ENCODE measurements at places on chromosomes 5 and 9.

GRCh38 chr5:14582797-14583137 lies 1.2 kb downstream of the OTULINL start:
- no peak for ATAC-seq

GRCh38 chr9:89442501-89442978 lies 55.4 kb downstream of the SEMA4D start:
- ATAC-seq = no peak

DNA sequence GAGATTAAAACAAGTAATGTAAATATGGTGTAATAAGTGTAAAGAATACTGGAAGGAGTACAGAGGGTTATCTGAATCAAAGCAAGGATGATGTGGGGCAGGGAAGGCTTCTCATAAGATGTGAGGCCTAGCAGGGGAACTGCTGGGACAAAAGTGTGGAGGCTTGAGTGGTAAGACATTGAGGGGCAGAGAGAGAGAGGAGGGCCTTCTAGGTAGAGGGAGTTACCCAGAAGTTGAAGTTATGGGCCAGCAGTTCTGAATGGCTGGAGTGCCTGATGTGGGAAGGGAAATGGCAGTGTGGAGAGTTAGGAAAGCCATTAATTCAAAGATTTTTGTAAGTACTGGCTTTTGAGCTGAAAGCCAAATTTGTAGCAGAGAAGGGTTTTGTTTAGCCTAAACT lies 36.8 kb downstream of the CPEB4 start:
- no peak for ATAC-seq

- ATAC-seq = no peak
Measured at GRCh38 chr9:108150736-108151586, 661.4 kb upstream of the KLF4 start.

DNA sequence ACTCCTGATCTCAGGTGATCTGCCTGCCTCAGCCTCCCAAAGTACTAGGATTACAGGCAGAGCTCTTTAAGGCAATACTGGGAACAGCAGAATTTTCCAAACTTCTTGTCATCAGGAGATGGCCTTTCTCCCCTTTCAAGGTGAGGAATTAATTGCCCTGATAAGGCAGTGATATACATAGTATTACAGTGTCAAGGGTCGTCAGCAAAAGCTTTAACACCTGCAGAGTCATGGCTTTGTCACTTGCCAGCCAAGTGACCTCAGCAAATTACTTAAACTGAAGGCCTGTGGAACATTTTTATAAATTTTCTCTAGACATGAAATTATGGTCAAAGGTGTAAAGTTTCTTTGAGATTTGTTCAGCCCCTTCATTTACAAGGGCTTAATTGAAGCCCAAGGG lies 59.5 kb downstream of the FBXO38 start:
- ATAC-seq = no peak

- no peak for ATAC-seq
Measured at GRCh38 chr5:60360355-60360754, 339.6 kb downstream of the DEPDC1B start.

- no peak for ATAC-seq
Measured at GRCh38 chr5:5685737-5686136, 263.3 kb downstream of the ICE1 start.

- ATAC-seq = no peak
Measured at GRCh38 chr9:84924266-84924665, 254.7 kb downstream of the NTRK2 start.

DNA sequence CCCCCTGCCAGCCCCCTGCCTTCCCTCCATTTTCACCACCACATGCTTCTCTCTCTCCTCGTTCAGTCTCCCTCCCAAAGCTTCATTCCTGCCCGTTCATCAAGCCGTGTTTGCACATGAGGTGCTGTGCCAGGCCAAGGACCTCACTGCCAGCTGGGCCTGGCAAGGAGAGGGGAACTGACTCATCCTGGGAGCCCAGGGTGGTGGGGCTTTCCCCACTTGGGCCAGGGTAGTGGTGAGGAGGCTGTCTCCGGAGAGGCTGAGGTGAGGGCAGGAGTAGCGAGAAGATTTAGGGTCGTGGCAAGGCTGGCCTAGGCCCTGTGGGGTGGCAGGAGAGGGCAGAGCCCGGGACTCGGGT lies 30.4 kb upstream of the NOTCH1 start:
- ATAC-seq = no peak

GRCh38 chr5:163105456-163105855 lies 331.9 kb upstream of the CCNG1 start:
- no peak for ATAC-seq

DNA sequence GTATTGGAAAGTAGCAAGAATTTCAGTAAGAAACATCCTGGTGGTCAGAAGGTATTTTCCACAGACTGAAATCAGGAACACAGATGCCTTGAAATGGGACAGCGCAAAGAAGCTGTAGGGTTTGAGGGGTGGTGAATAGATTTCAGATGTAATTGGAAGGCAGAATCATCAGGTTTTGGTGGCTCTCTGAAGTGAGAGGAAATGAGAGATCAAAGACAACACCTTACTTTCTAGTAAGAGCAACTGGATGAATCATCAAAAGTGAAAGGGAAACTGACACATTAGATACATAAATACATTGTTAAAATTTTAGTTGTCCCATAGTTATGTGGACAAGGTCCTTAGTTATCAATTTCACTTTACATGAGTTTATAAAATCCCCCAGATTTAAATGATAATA lies 188.2 kb upstream of the SLC27A6 start:
- ATAC-seq = peak; percentile 63

DNA sequence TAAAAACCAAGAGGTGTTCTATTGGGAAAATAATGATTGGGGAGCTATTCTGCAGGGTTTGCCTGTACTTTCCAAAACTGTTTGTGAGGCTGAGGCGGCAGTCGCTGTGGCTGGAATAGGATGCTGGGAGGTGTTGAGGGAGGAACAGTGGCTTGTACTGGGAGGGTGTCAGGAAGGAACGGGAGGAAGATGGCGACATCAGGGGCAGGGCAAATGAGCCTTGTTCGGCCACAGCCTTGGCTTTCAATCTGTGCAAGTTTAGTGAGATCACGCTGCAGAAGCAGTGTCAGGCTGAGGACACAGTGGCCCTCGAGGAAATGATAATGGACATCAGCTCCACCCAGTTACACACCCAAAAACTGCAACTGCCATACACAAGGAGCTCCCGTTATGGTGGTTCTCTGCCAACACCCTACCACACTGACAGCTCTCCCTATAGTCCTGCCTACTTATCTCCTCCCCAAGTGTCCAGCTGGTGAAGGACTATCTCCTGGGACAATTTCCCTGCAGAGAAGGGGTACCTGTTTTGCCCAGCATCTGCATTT lies 27.3 kb downstream of the KIF2A start:
- no peak for ATAC-seq

GRCh38 chr5:131064669-131065371 lies 100.2 kb downstream of the HINT1 start:
- no peak for ATAC-seq

- no peak for ATAC-seq
Measured at GRCh38 chr5:8923526-8923925, 622.3 kb downstream of the SEMA5A start.

GRCh38 chr5:54443270-54443669 lies 12.2 kb upstream of the HSPB3 start:
- no peak for ATAC-seq

DNA sequence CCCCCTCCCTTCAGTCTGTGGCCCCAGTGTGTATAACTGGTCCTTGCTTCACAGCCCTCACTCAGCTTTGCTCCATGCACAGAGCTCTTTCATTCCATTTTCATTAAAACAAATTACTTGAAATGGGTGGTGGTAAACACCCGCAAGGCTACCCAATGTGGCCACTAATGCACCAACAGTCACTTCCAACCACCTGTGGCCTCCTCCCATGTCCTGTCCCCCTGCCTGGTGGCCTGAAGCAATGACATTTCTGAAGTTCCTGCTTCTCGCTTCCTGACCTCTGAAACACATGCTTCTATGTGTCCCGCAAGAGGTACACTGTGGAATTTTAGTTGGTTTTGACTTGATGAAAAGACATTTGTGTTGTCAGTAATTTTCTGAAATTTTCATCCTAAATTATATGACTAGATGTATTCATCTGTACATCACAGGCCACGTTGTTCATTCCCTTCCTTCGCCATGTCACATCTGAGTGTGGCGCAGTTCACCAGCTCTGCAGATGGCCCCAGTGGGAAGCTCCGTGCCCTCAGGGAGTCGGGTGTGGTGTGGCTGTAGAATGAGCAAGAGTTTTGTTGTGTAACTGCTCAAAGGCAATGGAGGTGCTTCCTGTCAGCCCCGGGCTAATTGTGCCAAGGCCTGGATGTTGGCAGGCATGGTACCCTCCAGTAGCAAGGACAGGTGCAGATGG lies 9.6 kb downstream of the ROPN1L start:
- ATAC-seq = no peak

- no peak for ATAC-seq
Measured at GRCh38 chr9:129322641-129323375, 144.7 kb upstream of the IER5L start.

DNA sequence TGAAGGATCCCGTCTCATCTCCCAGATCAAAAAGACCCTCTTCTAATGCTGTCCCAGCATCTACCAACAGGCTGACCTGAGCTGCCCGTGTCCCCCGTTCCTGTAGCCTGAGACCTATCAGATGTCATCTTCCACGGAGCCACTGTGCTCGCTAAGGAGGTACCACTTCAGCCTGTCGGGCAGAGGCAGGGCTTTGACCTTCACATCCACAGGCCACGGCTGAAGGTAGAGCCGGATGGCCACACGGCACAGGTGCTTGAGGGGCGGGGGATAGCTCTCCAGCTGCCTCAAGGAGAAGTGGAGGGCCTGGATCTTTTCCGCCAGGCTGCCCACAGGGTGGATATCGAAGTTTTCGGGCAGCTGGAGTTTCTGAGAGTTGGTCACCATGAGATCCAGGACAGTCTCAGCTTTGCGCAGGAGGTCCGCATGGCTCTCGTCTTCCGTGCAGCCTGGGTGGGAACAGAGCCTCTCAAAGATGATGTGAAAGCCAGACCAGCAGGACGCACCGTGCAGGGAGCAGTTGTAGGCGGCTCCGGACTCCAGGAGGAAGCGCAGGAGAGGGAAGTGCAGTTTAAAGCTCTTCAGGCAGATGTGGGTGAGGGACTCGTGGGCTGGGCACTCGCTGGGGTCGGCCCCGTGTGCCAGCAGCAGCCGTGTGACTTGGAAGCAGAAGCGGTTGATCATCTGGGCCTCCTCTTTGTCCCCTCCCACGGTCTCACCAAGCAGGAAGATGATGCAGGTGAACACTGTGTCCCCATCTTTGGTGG lies 4.1 kb downstream of the ASB6 start:
- ATAC-seq = no peak

- no peak for ATAC-seq
Measured at GRCh38 chr9:71384343-71384742, 262.9 kb upstream of the TRPM3 start.

DNA sequence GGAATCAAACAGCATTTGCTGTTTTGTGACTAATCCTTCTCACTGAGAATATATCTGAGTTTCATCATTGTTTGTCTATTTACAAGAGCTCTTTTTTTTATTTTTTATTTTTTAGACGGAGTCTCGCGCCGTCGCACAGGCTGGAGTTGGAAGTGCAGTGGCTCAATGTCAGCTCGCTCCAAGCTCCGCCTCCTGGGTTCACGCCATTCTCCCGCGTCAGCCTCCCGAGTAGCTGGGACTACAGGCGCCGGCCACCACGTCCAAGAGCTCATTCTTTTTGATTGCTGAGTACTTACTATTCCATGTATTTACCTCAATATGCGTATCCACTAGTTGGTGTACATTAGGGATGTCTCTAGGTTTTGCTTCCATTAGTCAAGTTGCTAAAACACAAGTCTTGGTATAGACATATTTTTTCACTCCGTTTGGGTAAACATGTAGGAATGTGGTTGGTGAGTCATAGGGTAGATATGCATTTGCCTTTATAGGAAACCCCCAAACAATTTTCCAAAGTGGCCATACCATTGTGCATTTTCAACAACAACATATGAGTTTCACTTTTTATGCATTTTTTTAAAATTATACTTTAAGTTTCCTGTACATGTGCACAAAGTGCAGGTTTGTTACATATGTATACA lies 1005.0 kb upstream of the CDH10 start:
- no peak for ATAC-seq

GRCh38 chr5:14750712-14751111 lies 86.2 kb downstream of the OTULIN start:
- no peak for ATAC-seq

DNA sequence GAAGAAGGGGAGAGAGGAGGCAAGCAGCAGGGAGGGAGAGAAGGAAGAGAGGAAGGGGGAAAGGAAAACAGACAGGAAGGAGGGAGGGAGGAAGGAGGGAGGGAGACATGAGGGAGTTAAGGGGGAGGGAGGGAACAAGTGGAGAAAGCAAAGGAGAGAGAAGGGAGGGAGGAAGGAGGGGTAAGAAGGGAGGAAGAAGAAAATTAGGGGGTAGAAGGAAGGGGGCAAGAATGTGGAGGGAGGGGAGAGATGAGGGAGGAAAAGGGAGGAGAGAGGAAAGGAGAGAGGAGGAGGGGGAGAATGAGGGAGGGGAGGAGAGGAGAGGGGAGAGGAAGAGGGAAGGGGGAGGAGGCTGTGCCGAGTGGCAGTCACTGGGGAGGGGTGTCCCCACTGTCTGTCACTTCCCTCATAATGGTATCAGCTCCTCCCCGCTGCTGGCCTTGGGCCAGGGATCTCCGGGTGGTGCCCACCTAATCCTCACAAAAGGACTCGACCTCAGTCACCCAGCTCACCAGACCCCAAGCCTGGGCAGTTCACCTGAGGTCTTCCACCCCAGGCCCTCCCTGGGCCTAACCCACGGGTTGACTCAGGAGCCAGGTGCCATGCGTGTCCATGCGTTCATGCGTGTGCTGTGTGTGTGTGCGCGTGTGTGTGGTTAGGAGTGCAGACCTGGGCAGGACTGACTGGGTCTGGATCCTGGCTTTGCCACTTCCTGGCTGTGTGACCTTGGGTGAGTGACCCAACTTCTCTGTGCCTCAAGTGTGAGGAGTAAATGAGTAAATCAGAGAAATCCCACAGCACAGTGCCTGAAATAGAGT lies 18.1 kb downstream of the C9orf50 start:
- peak; percentile 13 for ATAC-seq

GRCh38 chr5:75320371-75320770 lies 16.6 kb upstream of the HMGCR start:
- ATAC-seq = no peak

GRCh38 chr9:20593105-20593504 lies 29.2 kb downstream of the MLLT3 start:
- no peak for ATAC-seq

- no peak for ATAC-seq
Measured at GRCh38 chr5:115733607-115734006, 82.9 kb downstream of the CDO1 start.

- no peak for ATAC-seq
Measured at GRCh38 chr9:16153221-16153620, 600.4 kb downstream of the CCDC171 start.

DNA sequence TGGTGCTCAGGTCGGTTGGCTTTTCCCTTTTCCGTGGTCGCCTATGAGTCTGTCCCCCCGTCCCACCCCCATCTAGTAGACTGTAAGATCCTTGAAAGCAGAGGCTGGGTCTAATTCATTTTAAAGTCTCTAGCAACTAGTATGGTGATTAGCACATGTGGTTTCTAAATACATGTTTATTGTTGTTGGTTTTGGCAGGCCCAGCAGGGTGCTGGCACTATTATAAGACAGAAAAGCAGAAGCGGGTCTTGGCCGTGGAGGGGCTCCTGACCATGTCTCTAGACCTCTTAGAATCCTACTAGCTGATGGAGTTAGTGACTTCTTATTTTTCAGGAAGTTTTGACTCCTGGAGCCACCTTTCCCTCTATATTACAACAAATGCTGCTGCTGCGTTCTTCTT lies 61.5 kb upstream of the TNFSF8 start:
- ATAC-seq = no peak
